B cell (primary cell): ENCODE measurements at places on chromosomes 5 and 9. TPM values are rescaled to one million over a fixed set of nuclear protein-coding genes. Genes with fewer than 3 reads are reported as not detected.

GRCh38 chr9:110081395-110081794 is 126.6 kb downstream of the C9orf152 start:
- H3K4me3 ChIP-seq, result no peak overlapping the region
- peaks cover 86% of the 10 kb centered on the region for H3K4me1 ChIP-seq
- H3K27me3 ChIP-seq, result no peaks in the 10 kb centered on the region
- H3K27ac ChIP-seq, result peak overlapping the region; percentile 66
- peaks cover 9% of the 10 kb centered on the region for H3K36me3 ChIP-seq

GRCh38 chr9:126722252-126722921 is 82.5 kb upstream of the ZBTB43 start:
- H3K27me3 ChIP-seq, result no peaks in the 10 kb centered on the region
- peak; percentile 94 for DNase-seq
- peak overlapping the region; percentile 98 for H3K27ac ChIP-seq
- no peaks in the 10 kb centered on the region for H3K36me3 ChIP-seq
- peak overlapping the region; percentile 71 for H3K4me3 ChIP-seq

- DNase-seq, result no peak
- no peak overlapping the region for H3K4me3 ChIP-seq
- no peak overlapping the region for H3K27ac ChIP-seq
- H3K36me3 ChIP-seq, result no peaks in the 10 kb centered on the region
These were observed 15.3 kb upstream of the KIF12 start for GRCh38 chr9:114114364-114114763.

DNA sequence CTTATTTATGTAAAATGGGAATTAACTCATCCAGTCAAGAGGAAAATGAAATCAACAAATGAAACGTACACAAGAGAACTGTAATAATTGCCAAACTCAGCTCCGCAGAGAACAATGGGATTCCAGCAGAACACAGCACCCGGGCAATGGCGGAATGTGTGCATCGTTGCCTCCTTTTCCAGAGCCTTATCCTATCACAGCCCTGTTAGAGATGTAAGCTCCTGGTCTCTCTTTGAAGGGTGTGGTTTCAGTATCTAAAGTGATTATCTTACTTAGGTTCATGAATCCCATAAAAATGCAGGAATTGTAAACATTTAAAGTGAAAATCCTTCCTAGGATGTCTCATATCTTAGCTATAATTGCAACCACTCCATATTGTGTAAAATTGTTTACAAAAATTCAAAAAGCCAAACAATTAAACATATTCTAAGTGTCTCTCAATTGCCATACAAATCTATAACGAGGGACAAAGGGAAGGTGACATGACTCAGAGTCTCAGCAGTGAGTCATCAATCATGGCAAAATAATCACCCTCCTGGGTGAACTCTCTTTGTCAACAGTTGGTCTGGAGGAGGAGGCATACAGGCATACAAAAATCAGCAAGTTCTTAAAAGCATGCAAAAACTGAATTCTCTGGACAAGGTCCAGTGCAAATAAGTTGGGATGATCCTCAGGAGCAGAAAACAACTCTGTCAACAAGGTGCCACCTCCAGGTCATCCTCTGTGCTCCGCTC is 22.6 kb downstream of the SEMA5A start:
- no peaks in the 10 kb centered on the region for H3K4me1 ChIP-seq
- DNase-seq, result no peak
- H3K36me3 ChIP-seq, result no peaks in the 10 kb centered on the region
- no peak overlapping the region for H3K27ac ChIP-seq
- H3K27me3 ChIP-seq, result no peaks in the 10 kb centered on the region

DNA sequence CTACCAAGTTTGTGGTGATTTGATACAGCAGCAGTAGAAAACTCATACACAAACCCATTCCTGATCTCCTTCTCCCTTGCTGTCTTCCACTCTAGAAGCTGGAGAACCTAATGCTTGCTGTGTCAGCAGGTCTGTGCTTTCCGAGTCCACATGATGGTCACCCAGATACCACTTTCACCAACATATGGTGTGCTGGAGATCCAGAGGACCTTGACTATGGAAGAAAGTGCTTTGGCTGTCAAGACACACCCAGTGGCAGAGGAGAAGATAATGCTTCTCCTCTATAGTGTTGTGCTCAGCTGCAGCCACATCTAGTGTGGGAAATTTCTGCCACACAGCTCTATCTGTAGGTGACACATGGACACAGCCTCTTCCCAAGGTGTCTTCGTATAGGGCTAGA is 67.4 kb downstream of the UGCG start:
- no peaks in the 10 kb centered on the region for H3K27me3 ChIP-seq
- H3K36me3 ChIP-seq, result no peaks in the 10 kb centered on the region
- H3K27ac ChIP-seq, result no peak overlapping the region
- no peak for DNase-seq

DNA sequence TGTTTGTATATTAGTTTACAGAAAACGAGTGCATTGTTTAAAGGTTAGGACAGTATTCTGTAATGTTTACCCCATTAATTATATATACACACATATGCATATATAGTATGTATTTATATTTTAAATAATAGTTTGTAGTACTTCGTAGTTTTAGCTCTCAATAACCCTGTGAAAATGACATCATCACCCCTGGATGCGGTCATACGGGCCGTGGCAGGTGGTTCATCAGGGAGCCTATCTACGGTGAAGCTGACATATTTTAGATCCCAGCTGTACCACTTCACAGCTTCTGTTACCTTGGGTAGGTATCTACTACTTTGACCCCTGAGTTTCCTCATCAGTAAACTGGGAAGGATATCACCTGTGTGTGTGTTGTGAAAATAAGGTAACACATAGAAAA is 87.1 kb downstream of the NR3C1 start:
- H3K4me1 ChIP-seq, result peaks cover 23% of the 10 kb centered on the region
- H3K27ac ChIP-seq, result no peak overlapping the region
- H3K27me3 ChIP-seq, result no peaks in the 10 kb centered on the region
- no peak overlapping the region for H3K4me3 ChIP-seq
- no peak for DNase-seq

CCL28 gene
- polyA plus RNA-seq, result 18.7 and 21.2 TPM in 2 replicates

PAEP gene
- polyA plus RNA-seq, result not detected in 2 replicates
